Amniotic epithelial cell (primary cell): ENCODE measurements at places on chromosomes 11 and 22.

DNA sequence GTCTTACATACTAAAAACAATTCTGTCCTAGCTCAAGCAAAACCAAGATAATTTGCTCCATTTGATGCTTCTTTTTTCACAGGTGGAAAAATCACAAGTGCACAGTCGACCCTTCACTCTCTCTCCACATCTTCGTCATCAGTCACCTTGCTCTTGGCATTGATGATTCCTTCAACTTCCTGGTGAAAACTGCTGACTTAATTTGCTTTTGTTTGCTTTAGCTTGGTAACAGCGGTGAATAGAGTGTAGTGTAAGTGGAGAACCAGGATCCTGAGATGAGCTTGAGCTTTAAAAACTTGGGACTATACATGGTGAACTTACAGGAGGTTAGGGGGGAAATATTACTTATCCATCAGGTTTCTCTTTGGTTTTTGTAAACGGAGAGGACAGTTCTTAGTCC is 331.1 kb upstream of the ARHGAP42 start:
- no peak for DNase-seq

- peak; percentile 55 for DNase-seq
Measured at GRCh38 chr11:116930177-116930576, 92.8 kb upstream of the APOA1 start.

DNA sequence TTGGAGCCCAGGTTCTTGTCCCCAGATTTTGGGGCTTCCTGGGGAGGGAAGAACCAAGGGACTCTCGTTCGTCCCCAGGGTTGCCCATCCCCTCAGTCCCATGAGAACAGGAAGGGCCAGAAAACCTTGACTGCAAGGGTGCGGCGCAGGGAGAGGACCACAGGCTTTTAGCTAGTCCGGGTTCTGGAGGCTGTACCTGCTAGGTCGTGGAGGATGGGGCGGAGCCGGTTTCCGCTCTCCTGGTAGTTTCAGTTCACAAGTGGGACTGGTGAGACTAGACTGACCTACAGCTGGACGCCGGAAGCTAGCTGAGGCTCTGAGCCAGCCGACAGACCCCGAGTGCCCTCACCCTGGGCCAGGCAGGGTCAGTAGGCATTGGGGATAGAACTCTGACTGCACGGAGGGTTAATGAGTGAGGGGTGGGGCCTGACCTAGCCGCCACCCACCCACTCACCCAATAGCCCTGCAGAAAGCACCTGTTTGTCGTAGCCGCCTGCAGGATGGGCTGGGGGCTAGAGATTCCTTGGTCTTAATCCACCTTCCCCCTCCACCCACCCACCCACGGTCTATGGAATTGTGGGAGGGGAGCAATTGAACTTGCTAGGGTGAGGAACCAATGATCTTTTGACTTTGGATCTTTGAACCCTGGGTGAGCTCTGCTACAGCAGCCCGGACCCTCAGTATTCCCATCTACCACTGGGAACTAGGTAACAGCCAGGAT is 1.5 kb downstream of the MAFF start:
- peak; percentile 31 for DNase-seq

DNA sequence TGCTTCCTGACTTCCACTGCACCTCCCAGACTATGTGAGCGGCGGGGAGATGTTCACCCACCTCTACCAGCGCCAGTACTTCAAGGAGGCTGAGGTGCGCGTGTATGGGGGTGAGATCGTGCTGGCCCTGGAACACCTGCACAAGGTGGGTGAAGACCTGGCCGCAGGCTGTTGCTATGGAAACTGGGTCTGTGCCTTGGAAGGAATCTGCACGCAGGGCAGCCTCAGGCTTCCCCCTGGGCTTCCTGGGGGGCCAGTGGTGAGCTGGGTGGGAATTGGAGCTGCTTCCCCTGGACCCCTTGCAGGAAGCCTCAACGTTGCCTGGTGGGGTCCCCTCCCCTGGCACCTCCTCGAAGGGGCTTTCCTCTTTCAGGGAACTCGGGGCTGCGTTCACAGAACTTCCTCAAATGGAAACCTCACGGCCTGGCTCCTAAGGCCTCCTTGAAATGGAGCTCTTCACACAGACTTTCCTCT is 1.5 kb downstream of the RPS6KA4 start:
- DNase-seq, result no peak

GRCh38 chr22:42319386-42319785 is 48.9 kb upstream of the TCF20 start:
- DNase-seq, result no peak

DNA sequence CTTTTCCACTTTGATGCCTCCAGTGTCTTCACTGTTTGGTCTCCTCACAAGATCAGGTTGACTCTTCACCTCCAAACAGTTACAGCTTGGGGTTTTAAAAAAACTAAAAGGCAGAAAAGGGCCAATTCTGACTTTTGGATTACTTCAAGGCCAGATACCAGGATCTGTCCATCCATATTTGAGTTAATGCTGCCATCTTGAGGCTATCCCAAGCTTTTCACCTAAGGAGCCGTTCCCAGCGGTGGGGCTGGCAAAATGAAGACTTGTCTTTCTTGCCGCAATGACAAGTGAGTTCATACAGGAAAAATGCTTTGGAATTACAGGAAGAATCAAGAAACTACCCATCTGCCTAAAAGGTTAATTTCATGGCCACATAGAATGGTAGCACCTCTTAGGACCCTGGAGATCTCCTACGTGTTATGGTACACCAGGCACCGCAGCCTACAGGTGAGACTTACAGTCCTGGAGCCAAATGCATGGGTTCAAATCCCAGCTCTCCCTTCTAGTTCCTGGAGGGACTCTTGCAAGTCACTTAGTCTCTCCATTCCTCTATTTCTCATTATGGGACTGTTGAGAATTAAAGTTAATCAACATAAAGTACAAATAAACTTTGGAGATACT is 6.0 kb upstream of the OR5B21 start:
- peak; percentile 65 for DNase-seq

- peak; percentile 3 for DNase-seq
Measured at GRCh38 chr11:1202776-1203504, 19.9 kb upstream of the MUC5B start.

- no peak for DNase-seq
Measured at GRCh38 chr11:133929401-133930052, 27.2 kb downstream of the IGSF9B start.

DNA sequence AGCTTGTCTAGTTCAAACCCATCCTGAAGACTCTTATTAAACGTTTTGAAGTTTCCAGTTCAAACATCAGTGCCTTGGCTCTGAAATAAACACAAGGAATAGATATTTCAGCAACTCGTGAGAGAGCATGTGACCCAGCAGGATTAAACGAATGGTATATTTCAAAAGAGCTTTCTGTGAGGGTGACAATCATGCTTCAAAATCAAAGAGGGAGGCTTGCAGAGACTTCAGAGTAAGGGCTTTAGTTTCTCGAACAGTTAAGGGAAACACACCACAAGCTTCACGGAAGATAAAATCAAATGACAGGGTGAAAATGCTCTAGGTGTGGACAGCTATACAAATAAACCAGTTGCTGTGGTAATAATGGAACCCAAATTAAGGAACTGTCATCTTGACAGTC is 1.4 kb downstream of the HPS4 start:
- no peak for DNase-seq
